Hepatocyte (in vitro differentiated cells): ENCODE measurements at places on chromosomes 3 and 15. TPM values are rescaled to one million over a fixed set of nuclear protein-coding genes. Genes with fewer than 3 reads are reported as not detected.
A peak's percentile ranks its signal among the peaks of the same experiment; 100 is the strongest.

The ZMYND10 gene
- 0.20 and 0.44 TPM in 2 replicates for total RNA-seq

The SERINC4 gene
- total RNA-seq, result 0.10 and 0.24 TPM in 2 replicates

The PRRT3 gene
- total RNA-seq, result 1.1 and 2.5 TPM in 2 replicates

The CATSPER2 gene
- 0.83 and 3.9 TPM in 2 replicates for total RNA-seq

The DPP8 gene
- total RNA-seq, result 17.5 and 25.3 TPM in 2 replicates

The ANKRD63 gene
- total RNA-seq, result 0.30 TPM in 1 of 2 replicates, not detected in the other

The PLCD1 gene
- 17.1 and 22.6 TPM in 2 replicates for total RNA-seq

The ADAMTS9 gene
- 116 and 145 TPM in 2 replicates for total RNA-seq

DNA sequence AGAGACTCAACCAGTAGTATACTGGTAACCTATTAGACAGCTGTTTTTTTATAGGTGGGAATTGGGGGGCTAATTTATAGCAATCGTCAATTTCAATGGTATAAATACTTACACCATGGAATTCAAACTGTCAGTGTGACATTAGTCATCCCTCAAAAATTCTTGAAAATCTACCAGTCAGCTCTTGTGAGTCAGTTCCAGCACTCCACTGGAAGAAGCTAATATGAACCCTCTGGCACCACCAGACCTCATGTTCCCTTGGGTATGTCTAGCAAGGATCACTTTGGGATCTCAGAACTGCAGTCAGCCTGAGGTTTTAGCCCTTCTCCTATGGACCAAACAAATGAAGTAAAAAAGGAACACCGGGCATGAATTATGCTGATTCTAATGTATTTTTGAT lies 11.8 kb upstream of the UACA start:
- H3K27ac ChIP-seq, result no peak overlapping the region
- no peak overlapping the region for H3K4me3 ChIP-seq
- no peak for DNase-seq
- no peaks in the 10 kb centered on the region for H3K36me3 ChIP-seq
- H3K27me3 ChIP-seq, result no peaks in the 10 kb centered on the region

DNA sequence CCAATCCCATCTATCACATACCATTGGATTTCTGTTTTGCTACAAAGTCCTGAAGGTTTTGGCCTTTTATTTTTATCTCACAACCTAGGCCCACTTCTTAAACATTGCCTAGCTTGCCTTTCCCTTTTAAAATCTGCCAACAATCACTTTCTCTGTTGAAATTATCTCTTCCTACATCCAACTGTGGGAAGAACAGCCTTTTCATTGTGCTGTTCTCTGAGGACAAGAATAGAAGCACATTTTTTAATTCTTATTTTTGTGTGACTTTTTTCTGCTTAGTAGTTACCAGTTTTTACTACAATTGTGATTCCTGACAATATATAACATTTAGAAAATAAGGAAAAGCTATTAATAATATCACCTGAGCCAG lies 159.2 kb downstream of the CNTN6 start:
- no peaks in the 10 kb centered on the region for H3K27me3 ChIP-seq
- no peak for DNase-seq
- H3K4me3 ChIP-seq, result no peak overlapping the region
- H3K4me1 ChIP-seq, result no peaks in the 10 kb centered on the region
- no peaks in the 10 kb centered on the region for H3K36me3 ChIP-seq

- no peaks in the 10 kb centered on the region for H3K27me3 ChIP-seq
- H3K4me3 ChIP-seq, result no peak overlapping the region
- H3K4me1 ChIP-seq, result no peaks in the 10 kb centered on the region
- H3K36me3 ChIP-seq, result no peaks in the 10 kb centered on the region
Measured at GRCh38 chr3:108899530-108899929, 54.1 kb downstream of the GUCA1C start.

GRCh38 chr15:93382200-93382820 lies 293.3 kb upstream of the RGMA start:
- no peak overlapping the region for H3K4me3 ChIP-seq
- no peak overlapping the region for H3K27ac ChIP-seq
- H3K4me1 ChIP-seq, result no peaks in the 10 kb centered on the region
- no peaks in the 10 kb centered on the region for H3K27me3 ChIP-seq
- no peak for DNase-seq

DNA sequence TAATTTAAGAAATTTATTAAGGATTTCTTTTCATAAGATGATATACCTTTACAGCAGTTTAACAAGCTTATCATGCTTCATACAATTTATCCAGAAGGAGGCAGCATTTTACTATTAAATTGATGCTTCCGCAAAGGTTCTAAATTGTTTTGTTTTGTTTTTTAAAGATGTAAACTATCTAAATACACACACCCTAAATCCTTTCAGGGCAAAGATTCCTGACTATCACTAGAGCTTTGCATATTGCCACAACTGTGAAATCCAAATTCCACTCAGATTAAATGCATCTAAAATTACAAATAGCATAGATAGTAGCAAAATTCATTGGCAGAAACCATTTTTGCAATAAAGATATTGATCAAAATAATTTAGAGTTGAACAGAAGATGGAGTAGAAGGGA lies 44.5 kb upstream of the CCNL1 start:
- peak; percentile 40 for DNase-seq
- H3K27me3 ChIP-seq, result no peaks in the 10 kb centered on the region
- H3K4me3 ChIP-seq, result no peak overlapping the region
- H3K27ac ChIP-seq, result no peak overlapping the region
- no peaks in the 10 kb centered on the region for H3K4me1 ChIP-seq

DNA sequence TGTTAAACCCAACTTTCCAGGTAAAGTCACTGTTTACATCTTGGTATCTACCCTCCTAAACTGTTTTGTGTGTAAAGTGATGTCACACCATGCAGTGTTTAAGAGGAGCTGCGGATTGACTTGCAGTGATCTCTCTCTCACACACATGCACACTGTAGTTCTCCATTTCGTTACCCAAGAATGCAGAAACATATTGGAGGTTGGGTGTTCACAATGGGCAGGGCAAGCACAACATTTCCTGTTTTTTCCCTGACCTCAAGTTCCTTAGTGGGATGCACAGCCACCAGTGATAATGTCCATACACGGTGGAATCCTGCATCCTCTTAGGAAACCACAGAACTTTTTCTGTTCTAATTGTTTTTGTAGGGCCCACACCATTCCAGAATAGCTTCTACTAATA lies 85.3 kb upstream of the CFAP20DC start:
- H3K36me3 ChIP-seq, result no peaks in the 10 kb centered on the region
- no peak for DNase-seq

DNA sequence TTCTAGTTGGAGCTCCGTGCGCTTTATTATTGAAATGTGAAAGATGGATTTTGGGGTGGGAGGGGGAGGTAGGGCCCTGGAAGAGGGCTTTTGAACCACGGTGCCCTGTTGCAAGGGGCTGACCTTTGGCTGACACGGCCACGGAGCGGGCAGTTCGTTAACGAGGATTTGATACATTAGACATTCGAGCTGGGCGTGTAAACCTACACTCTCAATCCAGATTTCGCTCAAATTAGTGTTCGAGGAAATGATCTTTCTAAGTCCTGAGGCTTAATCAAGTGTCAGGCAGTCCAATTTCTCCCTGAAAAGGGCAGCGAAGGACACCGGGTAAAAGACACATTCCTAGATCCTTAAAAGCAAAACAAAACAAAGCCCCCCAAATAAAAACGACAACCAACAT lies 13.0 kb downstream of the ZIC1 start:
- H3K4me3 ChIP-seq, result no peak overlapping the region
- H3K4me1 ChIP-seq, result no peaks in the 10 kb centered on the region
- no peaks in the 10 kb centered on the region for H3K36me3 ChIP-seq
- H3K27ac ChIP-seq, result no peak overlapping the region
- DNase-seq, result no peak
- H3K27me3 ChIP-seq, result peaks cover 99% of the 10 kb centered on the region

- H3K4me1 ChIP-seq, result no peaks in the 10 kb centered on the region
- H3K36me3 ChIP-seq, result no peaks in the 10 kb centered on the region
- DNase-seq, result no peak
- no peaks in the 10 kb centered on the region for H3K27me3 ChIP-seq
- no peak overlapping the region for H3K27ac ChIP-seq
- no peak overlapping the region for H3K4me3 ChIP-seq
Measured at GRCh38 chr15:41993472-41994170, 21.3 kb upstream of the EHD4 start.

DNA sequence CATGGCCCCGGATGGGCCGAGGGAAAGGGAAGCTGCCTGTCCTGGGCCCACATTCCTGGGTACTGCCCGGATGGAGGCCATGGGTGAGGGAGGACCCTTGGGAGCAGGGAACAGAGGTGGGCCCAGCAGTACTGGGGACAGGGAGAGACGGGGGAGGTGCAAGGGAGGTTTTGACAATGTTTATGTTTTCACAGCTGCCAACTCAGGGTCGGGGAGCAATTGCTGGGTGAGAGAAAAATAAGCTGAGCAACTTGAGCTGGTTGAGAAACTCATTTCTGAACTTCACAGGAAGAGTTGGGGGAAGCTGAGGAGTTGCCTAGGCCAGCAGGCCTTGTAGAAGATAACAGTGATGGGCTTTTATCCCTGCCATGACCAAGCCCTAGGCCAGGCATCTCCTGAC lies 11.1 kb upstream of the TSPAN3 start:
- no peaks in the 10 kb centered on the region for H3K4me1 ChIP-seq
- no peaks in the 10 kb centered on the region for H3K27me3 ChIP-seq
- H3K4me3 ChIP-seq, result no peak overlapping the region
- no peak for DNase-seq
- no peak overlapping the region for H3K27ac ChIP-seq
- no peaks in the 10 kb centered on the region for H3K36me3 ChIP-seq

GRCh38 chr15:100515758-100516157 lies 13.0 kb downstream of the CERS3 start:
- H3K4me3 ChIP-seq, result no peak overlapping the region
- H3K27ac ChIP-seq, result no peak overlapping the region
- H3K27me3 ChIP-seq, result no peaks in the 10 kb centered on the region
- H3K4me1 ChIP-seq, result peaks cover 3% of the 10 kb centered on the region
- H3K36me3 ChIP-seq, result no peaks in the 10 kb centered on the region

GRCh38 chr3:42734263-42734860 lies 31.8 kb upstream of the HHATL start:
- H3K4me3 ChIP-seq, result no peak overlapping the region
- H3K27me3 ChIP-seq, result no peaks in the 10 kb centered on the region
- H3K36me3 ChIP-seq, result no peaks in the 10 kb centered on the region
- no peaks in the 10 kb centered on the region for H3K4me1 ChIP-seq
- DNase-seq, result no peak

DNA sequence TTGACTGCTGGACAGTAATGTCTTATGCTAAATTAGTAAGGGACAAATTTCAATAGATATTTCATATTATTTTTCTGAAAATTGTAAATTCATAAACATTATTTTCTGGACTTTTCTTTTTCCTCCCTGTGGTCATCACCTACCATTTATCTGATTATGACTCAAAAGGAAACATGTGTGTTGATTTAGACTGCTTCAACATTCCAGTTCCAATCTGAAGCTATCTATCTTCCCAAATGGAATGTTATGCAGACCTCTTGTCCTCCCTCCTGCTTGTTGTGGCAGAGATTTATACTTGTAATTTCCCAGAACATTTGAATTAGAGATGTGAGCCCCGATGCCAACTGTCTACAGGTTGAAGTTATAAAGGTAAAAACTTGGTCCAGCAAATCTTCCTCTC lies 803.4 kb downstream of the TUSC7 start:
- H3K4me3 ChIP-seq, result no peak overlapping the region
- no peaks in the 10 kb centered on the region for H3K27me3 ChIP-seq
- no peaks in the 10 kb centered on the region for H3K36me3 ChIP-seq
- H3K4me1 ChIP-seq, result no peaks in the 10 kb centered on the region
- H3K27ac ChIP-seq, result no peak overlapping the region
- DNase-seq, result no peak

DNA sequence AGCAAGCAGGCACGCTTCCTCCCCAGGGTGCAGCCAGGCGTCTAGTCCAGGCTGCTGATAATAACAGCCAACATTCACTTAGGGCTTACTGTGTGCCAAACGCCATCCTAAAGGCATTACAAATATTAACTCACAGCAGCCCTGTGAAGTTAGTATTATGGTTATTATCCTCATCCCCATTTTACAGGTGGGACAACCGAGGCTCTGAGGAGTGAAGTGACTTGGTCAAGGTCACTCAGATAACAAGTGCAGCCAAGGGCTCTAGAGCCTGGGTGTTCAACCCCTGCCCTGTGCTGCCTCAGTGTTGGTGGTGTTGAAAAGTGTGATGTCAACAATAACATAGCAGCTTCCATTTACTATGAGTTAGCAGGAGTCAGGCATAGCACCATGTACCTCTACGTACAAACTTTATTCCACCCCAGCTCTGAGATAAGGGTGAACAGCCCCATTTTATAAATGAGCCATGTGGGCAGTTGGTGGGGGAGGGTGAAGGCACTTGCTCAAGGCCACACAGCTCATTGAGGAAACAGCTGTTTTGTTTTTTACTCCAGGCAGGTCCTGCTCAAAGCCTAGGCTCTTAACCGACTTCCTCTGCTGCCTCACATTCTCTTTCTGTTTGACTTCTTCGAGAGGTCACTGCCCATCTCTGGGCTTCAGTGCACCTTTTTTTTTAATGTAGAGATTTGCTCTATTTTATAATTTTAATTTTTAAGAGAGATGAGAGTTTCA lies 24.0 kb upstream of the TRH start:
- no peak overlapping the region for H3K4me3 ChIP-seq
- H3K36me3 ChIP-seq, result no peaks in the 10 kb centered on the region
- DNase-seq, result no peak
- no peaks in the 10 kb centered on the region for H3K27me3 ChIP-seq
- no peaks in the 10 kb centered on the region for H3K4me1 ChIP-seq

GRCh38 chr15:29686445-29687203 lies 135.6 kb downstream of the TJP1 start:
- no peaks in the 10 kb centered on the region for H3K27me3 ChIP-seq
- no peaks in the 10 kb centered on the region for H3K36me3 ChIP-seq
- no peak overlapping the region for H3K4me3 ChIP-seq
- no peak for DNase-seq
- H3K27ac ChIP-seq, result no peak overlapping the region
- no peaks in the 10 kb centered on the region for H3K4me1 ChIP-seq
